ENCODE measurements at places on chromosomes 11 and 22.

DNA sequence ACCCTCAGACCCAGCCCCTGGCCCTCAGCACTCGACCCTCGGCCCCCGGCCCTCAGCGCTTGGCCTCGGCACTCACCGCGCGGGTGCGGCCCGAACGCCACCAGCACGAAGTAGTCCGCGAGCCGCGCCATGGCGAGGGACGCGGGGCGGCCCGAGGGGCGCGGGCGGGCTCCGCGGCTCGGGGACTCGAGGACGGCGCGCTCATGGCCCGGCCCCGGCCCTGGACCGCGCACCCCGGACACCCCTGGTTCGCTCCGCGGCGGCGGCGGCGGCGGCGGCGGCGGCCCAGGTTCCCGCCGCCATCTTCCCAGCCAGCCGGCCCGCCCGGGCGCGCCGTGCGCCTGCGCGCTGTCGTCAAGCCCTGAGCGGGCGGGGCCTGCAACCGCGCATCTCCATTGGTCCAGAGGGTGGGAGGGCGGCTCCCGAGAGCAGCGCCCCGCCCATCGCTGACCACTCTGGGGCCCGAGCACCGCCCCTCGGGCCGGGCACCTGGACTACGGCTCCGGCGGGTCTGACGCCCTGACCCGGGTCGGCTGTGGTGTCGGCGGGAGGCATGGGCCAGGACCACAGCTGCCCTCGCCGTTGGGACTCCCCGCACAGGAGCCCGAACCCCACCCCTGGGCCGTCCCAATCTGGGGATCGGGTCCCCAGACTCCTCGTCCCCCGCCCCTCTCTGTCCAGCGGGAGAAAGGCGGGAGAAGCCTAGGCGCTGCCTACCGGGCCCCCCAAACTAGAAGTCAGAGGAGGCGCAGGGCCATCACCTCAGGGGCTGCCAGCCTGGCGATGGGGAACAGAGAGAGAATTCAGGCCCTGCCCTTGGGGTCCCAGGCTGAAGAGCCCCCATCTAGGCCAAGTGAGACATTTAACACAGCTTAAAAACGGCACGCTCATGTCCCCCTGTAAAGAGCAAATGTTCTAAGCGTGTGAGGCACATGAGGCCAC lies at the start of gene SBF1:
Gene SBF1, minus strand, starts transcription at position 326 of the 942 bp plus-strand sequence. Its CDS starts 195 bp downstream, at position 131.
- DNase-seq = peak; percentile 99

DNA sequence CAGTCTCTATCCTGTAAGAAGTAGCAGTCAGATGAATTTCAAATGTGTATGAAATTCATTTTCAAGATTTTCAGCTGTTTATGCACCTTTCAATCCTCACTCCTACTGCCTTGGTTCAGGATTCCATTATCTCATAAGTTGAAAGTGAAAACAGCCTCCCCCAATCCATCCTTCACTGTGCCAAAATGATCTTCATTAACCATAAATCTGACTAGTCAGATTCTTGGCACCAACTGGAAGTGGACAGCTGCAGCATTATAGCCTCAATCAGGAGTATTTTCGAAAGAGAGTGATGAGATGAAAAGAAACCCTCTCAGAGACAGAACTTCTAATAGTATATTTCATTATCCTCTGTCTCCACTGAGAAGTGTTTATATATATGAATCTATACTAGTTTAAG lies 365.3 kb upstream of the PDGFD start:
- DNase-seq = no peak

DNA sequence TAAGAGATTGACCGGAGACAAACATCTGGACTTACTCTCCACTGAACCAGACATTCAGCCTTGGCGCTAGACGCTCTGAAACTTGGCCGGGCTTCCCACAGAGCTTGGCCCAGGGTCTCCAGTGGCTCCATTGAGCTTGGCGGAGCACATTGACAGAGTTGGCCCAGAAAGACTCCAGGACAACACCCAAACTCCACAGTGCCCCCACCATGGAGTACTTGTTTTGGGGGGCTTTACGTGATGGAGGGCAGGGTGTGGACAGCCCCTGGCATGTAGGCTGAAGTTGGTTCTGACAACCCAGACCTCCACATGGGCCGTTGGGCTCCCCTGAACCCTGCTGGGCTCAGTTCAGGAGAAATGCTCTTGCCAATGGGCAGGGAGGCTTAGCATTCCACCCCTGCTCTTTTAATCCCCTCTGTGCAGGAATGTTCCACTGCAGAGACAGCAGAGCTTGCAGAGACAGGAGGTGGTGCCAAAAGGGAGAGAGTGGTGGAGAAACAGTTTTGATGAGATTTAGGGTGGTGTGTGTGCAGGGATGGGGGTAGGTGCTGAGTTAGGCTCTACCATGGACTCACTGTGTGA lies 102.4 kb upstream of the TIMP3 start:
- DNase-seq = no peak

DNA sequence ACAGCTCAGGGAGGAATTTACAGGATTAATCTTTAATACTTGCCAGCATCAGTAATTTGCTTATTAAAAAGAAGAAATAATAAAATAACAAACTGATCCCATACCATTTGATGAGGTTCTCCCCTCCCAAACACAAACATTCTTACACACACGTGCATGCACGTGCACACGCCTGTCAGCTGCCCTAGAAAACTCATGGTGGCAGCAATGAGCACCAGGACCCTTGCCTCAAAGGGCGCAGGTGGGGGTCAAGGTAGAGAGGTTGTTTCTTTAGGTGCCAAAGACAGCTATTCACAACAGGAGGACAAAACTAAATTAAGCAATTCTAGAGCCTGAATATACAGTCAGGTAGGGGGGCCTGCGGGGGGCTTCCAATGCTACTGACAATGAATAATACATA lies 219.3 kb downstream of the BUD13 start:
- no peak for DNase-seq

GRCh38 chr11:123203471-123203870 lies 8.4 kb upstream of the CLMP start:
- no peak for DNase-seq

- DNase-seq = no peak
These were observed 33.9 kb downstream of the PRDM11 start for GRCh38 chr11:45180179-45180847.

Measured in GM18507 (cell line).